Stimulated activated naive CD8-positive, alpha-beta T cell treated with anti-CD3 and anti-CD28 coated beads, Interleukin-15, amount 100 ng/mL, for 72 hours (primary cell): ENCODE measurements at places on chromosomes 5 and 9.

DNA sequence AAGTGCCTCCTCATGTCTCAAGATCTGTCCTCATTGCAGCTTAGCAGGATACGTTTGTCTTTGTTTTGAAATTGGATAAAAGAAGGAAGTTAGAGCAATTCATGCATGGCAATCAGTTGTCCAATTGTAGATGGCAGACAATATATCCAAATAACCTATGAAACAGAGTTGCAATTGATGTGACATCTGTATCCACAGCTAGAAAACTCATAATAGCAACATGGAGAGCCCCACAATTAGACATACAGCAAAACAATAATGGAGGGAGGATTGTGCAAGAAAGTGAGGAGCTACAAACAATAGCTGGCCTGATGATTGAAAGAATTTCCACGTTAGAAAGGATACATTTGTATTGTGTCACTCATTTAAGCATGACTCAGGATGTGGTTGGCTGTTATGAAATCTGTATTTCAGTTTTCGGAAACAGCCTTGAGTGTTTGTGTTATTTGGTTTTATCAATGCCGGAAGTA is 132.0 kb downstream of the FAM174A start:
- DNase-seq: no peak

DNA sequence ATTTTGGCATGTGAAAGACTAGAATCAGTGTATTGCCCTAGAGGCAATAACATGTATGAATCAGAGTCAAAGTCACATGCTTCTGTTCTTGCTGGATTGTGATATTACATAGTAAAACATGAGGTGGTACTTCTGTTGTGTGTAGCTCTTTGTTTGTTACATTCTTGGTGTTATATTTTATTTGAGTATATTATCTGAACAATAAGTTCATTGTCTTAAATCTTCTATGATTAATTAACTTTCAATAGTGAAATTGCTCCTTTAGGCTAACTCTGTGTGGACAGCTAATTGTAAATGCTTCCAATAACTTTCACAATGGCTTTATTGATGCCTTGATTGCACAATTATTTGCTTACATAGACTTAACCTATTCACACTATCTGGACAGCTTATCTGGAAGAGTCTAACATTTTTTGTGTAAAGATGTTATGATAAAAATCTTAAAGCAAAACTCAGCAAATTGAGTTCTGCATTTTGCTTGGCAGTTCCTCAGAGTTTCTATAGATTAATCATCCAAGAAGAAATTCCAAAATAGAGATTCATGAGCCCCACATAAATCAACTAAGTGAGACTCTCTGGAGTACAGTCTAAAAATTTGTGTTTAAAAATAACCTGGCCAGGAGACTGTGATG is 239.6 kb upstream of the TUSC1 start:
- no peak for DNase-seq

- no peak for DNase-seq
These were observed 314.6 kb upstream of the KIF2A start for GRCh38 chr5:61991430-61991829.

DNA sequence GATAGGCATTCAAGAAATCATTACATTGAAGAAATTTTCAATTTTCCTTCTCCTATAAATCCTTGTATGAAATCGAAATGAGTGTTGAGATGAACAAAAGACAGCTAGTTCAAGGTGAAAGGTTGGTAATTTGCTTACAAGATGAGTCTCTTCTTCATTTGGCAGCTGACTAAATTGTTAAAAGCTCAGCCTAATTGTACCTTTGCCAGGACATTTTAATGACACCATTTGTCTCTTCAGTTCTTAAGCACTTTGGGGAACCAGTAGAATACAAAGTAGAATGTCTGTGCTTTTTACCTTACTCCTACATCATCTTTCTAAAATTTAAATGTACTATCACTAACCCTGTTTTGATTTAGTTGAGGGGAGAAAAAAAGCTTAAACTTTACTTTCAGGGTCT is 59.4 kb downstream of the GRAMD2B start:
- DNase-seq: no peak

GRCh38 chr5:4549351-4549750 is 590.8 kb upstream of the ADAMTS16 start:
- no peak for DNase-seq

DNA sequence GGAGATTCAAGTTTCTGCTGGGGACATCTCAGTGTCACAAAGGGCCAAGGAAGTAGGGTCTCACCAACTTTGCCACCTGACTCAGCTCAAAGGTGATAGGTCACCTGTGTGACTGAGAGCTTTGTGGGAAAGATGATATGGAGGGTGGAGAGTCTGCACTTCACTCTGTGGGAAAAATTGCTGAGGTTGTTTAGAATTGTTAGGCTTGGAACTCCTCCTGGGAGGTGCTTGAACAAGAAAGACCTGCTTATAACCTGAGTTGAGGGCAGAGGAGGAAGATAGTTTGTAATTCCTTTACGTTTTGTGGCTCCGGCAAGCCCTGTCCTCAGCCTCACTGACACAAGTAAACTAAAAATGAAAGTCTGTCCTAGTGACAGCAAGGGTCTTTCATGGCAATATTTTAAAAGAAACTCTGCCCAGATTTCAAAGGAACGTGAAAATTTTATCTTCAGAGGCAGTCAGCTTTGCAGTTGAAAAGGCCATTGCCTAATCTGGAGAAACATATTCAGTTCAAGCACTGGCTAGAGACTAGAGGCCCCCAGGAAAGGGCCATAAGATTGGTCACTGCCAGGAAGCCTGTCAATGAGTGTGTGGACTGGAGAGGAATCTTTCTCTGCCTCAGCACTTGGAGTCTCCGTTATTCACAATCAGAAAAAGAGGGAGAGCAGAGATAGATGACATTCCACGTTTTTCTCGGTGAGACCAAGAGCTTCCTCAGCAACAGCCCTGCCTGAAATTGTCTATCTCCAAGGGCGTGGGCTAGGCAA is 23.2 kb downstream of the PCDHAC2 start:
- no peak for DNase-seq

DNA sequence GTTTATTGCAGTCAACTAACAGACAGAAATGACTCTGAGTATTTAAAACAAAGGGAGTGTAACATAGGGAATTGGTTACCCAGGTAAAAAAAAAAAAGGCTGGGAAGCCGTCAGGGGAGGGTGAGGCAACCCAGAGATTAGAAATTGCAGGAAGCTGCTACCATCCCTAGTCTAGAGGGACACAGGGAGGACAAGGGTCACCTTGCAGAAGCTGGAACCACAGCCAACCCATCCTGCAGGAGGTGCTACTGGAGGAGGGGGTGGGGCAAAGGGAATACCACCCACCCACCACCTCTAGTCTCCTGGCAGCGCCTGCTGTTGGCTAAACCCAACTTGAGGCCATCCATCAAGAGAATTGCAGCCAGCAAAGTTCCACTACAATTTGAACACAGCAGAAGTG is 6.5 kb downstream of the CAST start:
- no peak for DNase-seq

GRCh38 chr5:88761939-88762338 is 121.0 kb downstream of the MEF2C start:
- no peak for DNase-seq

DNA sequence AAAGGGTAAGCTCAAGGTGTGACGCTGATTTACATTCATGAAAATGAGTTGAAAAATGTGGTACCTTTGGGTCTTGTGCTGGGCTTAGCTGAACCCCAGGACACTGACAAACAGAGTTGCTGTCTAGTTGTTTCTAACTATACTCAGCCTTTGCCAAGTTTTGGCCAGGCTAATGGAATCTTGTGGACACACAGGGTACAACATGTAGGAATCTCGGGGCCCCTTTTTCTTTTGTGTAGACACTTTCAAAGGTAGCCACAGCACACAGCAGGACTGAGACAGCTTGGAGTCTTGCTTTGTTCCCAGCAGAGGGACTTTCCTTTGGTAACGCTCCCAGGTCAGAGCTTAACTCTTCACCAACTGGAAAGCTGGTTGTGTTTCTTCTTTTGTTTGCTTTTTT is 7.8 kb downstream of the LIX1 start:
- DNase-seq: no peak

DNA sequence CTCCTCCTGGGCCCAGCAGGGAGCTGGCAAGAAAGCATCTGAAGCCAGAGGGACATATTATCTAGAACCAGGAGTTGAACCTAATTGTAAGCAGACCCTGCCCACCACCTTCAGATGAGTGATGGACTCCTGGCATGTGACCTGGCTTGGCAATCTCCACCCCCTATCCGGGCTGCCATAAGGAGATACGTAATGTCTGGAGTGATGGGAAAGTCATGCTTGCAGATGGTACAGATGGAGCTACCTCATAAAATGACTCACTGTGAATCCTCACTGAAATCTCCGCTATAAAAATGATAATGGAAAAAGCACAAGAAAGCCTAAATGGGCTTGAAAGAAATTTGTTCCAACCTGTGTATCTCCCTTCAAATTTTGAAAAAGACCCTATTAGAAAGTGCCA is 157.5 kb downstream of the DMRT2 start:
- DNase-seq: no peak

DNA sequence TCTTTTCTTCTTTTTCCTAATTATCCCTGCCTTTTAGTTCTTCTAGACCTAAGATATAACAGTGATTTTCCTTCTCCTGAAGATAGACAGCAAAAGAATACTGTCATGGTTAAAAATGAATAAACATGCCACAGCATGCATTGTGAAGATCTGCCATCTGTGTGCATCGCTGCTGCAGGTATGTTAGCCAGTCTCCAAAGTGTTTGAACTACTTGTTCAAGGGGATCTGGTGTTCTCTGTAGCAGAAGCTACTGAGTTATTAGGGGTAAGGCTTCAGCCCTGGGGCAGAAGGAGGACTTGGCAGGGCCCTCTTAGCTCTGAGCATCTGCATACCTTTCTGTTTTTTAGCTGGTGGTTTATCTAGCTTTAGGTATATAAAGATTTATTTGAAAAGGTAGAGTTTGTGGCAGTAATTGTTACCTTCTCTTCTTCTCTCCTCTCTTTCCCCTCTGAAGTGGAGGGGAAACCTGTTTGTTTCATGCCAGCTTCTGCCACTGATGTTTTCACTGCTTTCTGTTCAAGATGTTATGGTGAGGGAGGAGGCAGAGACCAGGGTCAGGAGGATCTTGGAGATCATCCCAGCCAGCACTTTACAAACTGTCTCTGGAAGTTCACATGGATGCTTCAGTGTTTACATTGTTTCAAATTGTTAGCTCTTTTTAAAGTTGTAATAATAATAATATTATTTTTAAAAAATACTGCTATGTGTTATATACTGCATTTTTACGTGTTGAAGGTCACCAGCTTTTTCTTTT is 25.2 kb downstream of the GALNT10 start:
- DNase-seq: no peak

GRCh38 chr9:105006514-105006913 is 78.6 kb upstream of the ABCA1 start:
- DNase-seq: no peak
